ENCODE measurements at places on chromosomes 11 and 22.

- DNase-seq, result no peak
Measured at GRCh38 chr11:66056501-66056900, 4.3 kb downstream of the SF3B2 start.

- no peak for DNase-seq
Measured at GRCh38 chr11:95599959-95600586, 189.5 kb downstream of the FAM76B start.

- no peak for DNase-seq
Measured at GRCh38 chr11:66768818-66769217, 39.8 kb upstream of the SPTBN2 start.

GRCh38 chr11:118618991-118619375, 11.6 kb downstream of the PHLDB1 start:
- peak; percentile 61 for DNase-seq

DNA sequence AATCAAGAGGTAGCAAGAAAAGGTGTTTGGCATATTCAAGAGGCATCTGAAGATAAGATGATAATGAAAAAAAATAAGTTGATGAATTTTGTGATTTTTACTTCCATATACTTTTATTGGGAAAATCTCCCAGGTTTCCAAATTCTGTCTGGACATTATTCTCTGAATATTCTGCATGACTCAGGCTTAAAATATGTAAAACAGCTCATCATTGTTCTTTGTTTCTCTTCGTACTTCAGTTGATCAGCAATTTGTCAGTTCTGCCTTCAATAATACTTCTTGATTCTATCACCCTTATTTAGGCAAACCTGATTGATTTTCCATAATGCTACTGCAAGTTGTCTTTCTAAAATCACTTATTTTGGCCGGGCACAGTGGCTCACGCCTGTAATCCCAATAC, 30.2 kb downstream of the GTF2H1 start:
- DNase-seq, result no peak

DNA sequence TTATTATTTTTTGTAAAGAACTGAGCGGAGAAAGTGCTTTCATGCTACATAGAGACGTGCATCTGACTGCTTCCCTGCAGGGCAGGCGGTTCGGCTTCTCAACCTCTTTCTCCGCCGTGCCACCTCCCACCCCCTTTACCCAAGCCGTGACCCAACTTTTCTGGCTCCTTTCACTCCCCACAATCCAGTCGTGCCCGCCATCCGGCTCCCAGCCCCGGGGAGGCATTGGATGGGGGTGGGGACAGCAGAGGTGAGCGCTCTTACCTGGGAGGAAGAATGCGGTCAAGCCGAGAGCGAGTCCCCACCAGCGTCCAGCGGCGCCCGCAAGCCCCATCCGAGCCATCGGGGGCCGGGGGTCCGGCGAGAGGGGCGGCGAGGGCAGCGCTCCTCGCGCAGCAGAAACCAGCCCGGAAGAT, 781 bp downstream of the NECTIN1 start:
- DNase-seq, result no peak

GRCh38 chr22:37254867-37255233, 10.8 kb upstream of the RAC2 start:
- no peak for DNase-seq

DNA sequence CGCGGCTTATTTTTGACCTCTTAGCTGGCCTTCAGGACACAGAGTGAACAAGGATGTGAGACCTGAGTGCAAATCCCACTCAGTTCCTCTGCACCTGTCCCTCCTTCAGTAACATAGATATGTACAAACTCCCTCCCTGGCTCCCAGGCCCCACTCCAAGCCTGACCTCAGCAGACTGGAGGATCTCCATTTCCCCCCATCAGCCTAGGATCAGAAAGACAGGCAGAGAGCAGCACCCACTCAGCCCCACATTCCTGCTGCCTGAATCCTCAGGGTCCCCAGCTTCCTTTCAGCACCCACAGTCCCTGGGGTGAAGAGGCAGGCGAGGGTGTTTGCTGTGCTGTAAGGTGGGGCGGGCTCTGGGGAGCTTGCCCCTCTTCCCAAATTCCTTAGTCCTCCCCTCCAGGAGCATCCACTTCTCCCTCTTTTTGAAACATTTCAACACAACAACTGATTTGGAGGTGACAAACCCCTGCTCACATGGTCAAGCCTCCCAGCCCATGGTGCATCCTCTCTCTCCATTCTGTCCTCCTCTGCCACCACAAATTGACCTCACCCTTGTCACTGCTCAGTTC, 151.1 kb downstream of the FEZ1 start:
- no peak for DNase-seq

DNA sequence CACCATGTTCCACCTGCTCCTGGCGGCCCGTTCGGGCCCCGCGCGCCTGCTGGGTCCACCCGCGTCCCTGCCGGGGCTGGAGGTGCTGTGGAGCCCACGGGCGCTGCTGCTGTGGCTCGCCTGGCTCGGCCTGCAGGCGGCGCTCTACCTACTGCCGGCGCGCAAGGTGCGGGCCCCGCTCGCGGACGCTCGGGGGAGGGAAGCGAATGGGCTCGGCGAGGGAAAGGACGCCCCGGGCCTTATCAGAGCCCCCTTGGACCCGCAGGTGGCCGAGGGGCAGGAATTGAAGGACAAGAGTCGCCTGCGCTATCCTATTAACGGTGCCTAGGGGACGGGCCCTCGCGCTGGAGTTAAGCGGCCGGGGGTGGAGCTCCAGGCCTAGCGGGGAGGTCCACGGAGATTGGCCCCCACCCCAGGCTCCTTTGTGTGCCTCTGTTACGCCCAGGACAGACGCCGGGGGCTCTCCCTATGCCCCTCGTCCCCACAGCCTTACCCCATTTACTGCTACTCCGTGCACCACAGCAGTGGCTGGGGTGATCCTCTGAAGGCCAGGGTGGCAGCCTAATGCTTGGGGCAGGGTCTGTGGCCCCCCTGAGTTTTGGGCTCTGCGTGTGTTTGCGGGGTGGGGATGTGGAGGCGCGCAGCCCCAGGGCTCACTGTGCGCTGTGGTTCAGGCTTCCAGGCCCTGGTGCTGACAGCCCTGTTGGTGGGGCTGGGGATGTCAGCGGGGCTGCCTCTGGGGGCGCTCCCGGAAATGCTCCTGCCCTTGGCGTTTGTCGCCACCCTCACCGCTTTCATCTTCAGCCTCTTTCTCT, 1.1 kb downstream of the TM7SF2 start:
- peak; percentile 78 for DNase-seq

GRCh38 chr11:32053151-32053888, 37.6 kb upstream of the RCN1 start:
- no peak for DNase-seq
